GM13976 (cell line): ENCODE measurements at places on chromosomes 12 and 14.

GRCh38 chr14:63860146-63860545 is 7.3 kb downstream of the SYNE2 start:
- no peak for DNase-seq

DNA sequence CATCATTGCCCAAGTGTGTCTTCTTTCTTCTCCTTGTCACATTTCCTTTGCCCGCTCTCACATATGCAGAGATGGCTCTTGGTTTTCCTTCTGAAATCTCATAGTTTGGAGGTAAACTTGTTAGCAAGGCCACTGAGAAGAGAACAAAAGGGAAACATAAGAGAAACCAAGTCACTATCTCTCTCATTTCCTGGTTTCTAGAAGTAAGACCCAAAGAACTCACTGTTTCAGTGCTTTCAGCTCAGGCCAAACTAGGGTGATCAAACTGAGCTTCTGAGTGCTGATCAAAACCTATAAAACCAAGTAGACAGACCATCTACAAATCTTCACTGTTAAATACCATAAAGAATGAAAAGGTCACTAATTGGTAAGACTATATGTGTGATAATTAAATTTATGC is 275.4 kb upstream of the BTG1 start:
- DNase-seq = no peak

DNA sequence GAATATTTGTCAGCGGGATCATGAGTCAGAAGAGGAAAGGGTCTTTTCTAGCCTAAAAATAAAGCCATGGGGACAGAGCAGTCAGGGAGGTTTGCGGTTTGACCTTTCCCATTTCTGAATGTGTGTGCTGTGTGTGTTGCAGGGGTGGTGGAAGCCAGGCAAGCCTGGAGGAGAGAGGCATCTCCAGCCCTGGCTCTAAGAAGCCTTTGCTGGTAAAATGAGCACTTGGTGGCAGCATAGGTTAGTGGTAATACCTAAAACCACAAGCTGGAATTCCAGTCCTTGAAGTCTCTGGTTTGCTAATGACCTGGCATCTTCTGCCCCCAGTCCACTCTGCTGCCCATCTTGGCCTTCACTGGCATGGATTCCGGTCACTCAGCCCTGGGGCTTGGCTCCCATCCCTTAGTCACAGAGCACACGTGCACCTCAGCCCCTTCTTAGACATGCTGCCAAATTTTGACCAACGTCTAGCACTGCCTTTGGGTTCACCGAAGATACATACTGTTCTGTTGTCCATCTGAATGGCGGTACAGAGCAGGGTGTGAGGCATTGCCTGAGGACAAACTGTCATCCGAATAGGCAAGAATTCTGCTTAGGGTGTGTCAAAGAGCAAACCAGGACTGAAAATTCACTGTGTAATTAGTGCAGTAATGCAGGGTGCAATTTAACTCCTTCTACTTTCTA is 52.7 kb downstream of the KCNA5 start:
- DNase-seq = no peak

GRCh38 chr12:114913871-114914801 is 230.2 kb upstream of the TBX3 start:
- no peak for DNase-seq

DNA sequence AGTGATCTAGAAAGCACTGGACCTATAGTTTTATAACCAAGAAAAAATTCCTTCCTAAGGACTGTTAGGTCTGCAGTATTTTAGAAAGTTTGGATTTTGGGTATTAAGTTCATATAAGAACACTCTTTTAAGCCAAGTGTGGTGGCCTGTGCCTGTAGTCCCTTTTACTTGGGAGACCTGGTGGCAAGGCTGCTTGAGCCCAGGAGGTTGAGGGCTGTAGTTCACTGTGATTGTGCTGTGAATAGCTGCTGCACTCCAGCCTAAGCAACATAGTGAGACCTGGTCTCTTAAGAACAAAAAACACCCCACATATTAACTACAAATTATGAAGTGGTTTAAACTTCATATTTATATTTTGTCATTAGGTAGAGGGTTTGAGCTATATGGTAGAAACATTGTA is 9.7 kb downstream of the DNM1L start:
- no peak for DNase-seq

GRCh38 chr14:65382586-65382985 is 29.9 kb upstream of the FUT8 start:
- no peak for DNase-seq

GRCh38 chr12:22310709-22311108 is 23.8 kb downstream of the ST8SIA1 start:
- DNase-seq = no peak

GRCh38 chr12:101021442-101021841 is 188.6 kb downstream of the SLC5A8 start:
- no peak for DNase-seq

GRCh38 chr12:31227401-31227981 is 98.5 kb downstream of the SINHCAF start:
- no peak for DNase-seq

GRCh38 chr12:109493938-109494337 is 16.5 kb downstream of the UBE3B start:
- no peak for DNase-seq

DNA sequence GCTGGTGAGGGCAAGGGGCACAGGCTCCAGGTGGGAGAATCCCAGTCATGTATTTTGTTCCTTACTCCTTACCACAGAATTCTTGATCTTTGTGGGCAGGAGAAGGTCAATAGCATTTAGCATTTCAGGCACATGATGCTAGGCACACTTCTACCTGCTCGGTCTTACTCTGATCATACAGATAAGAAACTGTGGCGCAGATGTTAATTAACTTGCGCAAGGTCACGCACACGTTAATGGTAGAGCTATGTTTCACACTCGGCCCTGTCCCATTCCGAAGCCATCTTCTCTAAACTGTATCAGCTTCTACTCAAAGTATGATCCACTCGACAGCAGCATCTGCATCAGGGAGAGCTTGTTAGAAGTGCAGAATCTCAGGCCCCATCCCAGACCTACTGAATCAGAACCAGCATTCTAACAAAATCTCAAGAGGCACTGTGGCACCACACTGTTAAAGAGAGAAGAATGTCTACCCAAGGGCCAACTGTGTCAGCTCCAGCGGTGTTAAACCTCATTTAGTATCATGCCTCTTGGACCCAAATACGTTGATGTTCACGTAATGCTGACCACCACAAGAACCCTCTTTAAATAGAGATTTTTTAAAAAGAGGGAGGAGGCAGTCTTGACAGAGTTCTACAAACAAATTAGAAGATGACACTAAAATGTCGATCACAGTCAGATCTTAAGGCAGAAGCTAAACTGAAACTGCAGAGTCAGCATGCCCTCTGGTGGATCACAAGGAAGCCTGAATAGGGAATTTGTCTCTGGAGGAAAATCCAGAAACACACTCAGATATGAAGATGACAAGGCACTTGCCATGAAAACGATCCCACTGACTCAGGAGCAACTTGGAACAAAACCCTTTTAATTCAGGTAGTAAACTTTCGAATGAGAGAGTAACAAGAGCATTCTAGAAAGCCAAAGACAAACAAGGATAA is 7.3 kb downstream of the STXBP6 start:
- no peak for DNase-seq

DNA sequence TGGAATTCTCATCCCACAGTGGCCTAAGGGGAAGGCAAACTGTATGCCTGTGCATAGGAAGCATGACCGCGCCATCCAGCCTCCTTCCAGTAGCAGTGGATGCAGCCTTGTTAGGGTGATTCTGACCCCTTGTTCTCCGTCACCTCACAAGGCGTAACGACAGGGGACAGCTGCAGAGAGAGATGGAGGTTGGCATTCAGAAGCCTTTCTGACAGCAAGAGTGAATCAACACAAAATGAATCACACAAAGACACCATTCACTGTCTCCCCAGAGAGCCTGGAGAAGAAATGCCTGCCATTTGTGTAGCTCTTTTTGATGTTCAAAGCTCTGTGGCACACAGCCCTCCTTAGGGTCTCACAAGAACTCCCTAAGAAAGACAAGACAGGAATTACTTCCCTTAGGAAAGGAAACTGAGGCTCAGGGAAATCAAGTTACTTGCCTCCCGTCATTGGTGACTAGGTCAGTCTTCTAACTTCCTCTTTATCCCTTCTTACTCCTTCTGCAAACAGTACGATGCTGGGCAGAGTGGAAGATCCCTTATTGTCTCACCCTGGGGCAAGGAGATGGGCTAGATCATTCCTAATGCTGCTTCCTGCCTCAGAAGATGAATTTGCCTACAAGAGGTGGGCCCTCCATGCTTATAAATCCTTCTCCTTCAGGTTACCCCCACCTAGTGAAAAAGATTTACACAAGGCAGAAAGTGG is 280.9 kb downstream of the CACNA1C start:
- no peak for DNase-seq

DNA sequence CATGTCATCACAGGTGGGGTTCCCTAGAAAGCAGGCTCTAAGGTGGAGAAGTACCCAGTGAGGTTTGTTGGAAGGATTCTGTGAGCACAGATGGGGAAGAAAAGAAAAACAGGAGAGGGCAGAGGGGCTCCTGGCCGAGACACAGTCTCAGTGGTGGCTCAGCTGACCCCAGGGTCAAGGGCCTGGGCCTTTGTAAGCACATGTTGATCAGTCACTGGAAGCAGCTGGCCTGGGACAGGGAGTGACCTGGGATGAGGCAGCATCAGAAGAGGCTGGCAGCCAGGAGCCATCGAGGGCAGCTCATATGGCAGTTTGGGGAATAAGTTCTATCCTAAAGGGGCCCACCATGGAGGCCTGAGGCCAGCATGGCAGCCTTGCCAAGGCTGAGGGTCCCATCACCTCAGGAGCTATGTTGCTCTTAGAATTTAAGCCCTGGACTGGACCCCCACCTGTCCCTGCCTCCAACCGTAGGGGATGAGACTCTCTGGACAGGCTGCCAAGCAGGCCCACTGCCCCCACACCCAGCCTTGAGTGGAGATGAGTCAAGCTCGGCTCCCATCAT is 6.3 kb upstream of the TMEM179 start:
- no peak for DNase-seq

- peak; percentile 9 for DNase-seq
These were observed 291.7 kb downstream of the RMST start for GRCh38 chr12:97754306-97754705.

GRCh38 chr14:74077401-74077800 is 6.9 kb downstream of the ALDH6A1 start:
- no peak for DNase-seq

GRCh38 chr14:79278286-79278797 is 933.0 kb downstream of the DIO2 start:
- DNase-seq = no peak

DNA sequence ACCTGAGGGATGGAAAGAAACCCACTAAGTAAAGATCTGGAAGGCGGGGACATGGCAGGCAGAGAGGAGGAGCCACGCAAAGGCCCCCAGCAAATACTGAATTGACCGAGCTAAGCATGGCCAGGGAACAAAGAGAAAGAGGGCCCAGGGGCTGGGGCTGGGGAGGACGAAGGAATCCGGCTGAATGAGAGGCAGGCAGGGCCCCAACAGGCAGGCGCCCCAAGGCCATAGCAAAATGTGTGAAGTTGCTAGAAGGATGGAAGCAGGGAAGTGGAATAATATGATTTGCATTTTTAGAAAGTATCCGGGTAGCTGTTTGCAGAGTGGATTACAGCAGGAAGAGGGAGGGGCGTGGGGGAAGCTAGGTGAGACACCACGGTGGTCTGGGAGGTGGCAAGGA is 49.1 kb downstream of the RFLNA start:
- DNase-seq = no peak

DNA sequence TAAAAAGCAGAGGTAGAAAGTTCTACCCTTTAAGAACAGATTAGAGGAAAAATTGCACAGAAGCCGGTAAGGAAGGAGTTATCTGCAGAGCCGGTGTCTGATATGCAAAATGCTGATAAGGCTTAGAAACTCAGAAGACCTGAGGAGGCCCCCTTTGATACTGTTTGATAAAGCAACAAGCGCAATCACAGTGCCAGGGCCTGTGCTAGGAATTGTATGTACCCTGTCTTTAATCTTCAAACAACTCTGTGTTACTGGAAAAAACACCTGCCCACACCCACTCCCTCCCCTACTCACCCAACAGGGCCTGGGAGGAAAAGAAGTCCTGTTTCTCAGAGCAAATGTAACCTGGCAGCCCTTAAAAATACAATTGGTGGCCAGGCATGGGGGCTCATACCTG is 112.7 kb upstream of the FUT8 start:
- DNase-seq = no peak

GRCh38 chr14:101246894-101247841 is 314.1 kb upstream of the DIO3 start:
- DNase-seq = no peak

DNA sequence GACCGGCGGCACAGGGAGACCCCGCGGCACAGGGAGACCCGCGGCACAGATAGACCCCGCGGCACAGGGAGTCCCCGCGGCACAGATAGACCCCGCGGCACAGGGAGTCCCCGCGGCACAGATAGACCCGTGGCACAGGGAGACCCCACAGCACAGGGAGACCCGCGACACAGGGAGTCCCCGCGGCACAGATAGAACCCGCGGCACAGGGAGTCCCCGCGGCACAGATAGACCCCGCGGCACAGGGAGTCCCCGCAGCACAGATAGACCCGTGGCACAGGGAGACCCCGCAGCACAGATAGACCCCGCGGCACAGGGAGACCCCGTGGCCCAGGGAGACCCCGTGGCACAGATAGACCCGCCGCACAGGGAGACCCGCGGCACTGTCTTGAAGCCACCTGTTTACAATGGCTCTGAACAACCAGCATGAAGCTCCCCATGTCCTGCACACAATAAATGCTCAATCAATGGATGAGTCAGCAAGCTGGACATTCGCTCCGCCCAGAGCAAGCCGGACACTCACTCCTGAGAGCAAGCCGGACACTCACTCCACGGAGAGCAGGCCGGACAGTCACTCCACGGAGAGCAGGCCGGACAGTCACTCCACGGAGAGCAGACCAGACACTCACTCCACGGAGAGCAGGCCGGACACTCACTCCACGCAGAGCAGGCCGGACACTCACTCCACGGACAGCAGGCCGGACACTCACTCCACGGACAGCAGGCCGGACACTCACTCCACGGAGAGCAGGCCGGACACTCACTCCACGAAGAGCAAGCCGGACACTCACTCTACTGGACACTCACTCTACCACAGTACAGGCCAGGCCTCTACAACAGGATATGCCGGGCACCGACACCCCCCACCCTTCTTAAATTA is 121.9 kb downstream of the RFLNA start:
- DNase-seq = no peak

- no peak for DNase-seq
These were observed 25.1 kb upstream of the ZNF268 start for GRCh38 chr12:133156125-133156690.

GRCh38 chr14:80447392-80447791 is 236.1 kb upstream of the DIO2 start:
- no peak for DNase-seq

GRCh38 chr12:563787-564298 is 99.4 kb downstream of the NINJ2 start:
- DNase-seq = no peak
